ENCODE measurements at places on chromosomes 4 and X.

DNA sequence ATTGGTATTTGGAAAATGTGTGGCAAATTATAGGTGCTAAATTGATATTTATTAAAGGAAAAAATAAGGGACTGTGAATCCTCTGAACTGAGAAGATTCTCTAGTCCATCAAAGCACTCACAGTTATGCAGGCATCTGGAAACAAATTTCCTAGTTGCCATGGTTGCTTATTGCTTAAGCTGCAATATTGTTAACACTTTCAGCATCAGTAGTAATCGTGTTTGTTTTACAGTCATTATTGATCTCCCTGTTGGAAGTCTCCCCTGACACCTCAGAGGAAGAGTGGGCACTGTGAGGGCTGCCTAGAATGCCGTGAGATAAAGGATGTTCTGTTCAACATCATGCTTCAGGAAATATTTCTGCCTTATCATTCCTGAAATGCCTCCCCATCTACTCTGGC lies 2004.3 kb upstream of the ADGRL3 start:
- no peak overlapping the region for H3K4me3 ChIP-seq
- H3K27me3 ChIP-seq, result no peaks in the 10 kb centered on the region
- no peak for DNase-seq
- no peaks in the 10 kb centered on the region for H3K4me1 ChIP-seq
- no peaks in the 10 kb centered on the region for H3K36me3 ChIP-seq

- no peaks in the 10 kb centered on the region for H3K36me3 ChIP-seq
- H3K27ac ChIP-seq, result no peak overlapping the region
- H3K4me3 ChIP-seq, result no peak overlapping the region
- H3K4me1 ChIP-seq, result no peaks in the 10 kb centered on the region
- no peaks in the 10 kb centered on the region for H3K27me3 ChIP-seq
Observed at GRCh38 chrX:43589735-43590134, 66.4 kb upstream of the MAOA start.

GRCh38 chrX:110414273-110414672 lies 55.6 kb downstream of the RTL9 start:
- H3K27me3 ChIP-seq, result peaks cover 4% of the 10 kb centered on the region
- DNase-seq, result no peak
- no peaks in the 10 kb centered on the region for H3K36me3 ChIP-seq
- no peak overlapping the region for H3K27ac ChIP-seq
- H3K4me1 ChIP-seq, result peaks cover 24% of the 10 kb centered on the region

DNA sequence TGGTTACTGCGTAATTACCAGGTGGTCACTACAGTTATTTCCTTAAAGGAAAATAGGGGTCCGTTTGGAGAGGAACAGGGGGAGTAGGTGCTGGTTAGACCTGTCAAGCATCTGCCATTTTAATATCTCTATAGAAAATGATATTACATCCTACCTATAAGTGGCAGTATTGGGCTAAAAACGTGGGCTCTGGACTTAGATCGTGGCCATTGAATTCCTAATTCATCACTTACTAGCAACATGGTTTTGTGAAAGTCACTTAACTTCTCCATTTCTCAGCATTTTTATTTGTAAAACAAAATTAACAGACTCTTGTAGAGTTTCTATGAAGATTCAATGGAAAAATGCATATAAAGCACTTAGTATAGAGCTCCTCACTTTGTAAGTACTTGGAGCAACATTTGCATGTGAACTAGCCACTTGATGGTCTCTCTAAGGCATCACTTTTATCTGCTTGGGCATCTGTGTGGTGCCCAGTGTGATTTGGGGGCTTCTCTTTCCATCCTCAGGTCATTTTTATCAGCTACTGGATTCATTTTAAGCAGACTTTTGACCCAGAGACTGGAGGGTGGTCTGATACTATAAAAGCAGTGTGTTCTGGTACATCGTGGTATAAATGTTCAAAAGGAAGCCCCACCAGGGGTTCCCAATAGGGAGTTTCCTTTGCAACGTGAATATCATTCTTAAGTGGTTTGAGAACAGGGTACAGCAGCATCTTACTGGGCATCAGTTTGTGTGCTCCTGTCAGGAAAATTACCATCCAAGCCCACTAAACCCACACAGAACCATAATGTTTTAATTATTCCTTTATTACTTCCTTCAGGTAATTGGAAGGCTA lies 42.7 kb upstream of the RASSF6 start:
- 0 out of 2 replicates have a peak, but pooled peaks cover 2% of the 10 kb centered on the region for H3K36me3 ChIP-seq
- H3K27ac ChIP-seq, result no peak overlapping the region
- H3K4me1 ChIP-seq, result peaks cover 19% of the 10 kb centered on the region
- H3K4me3 ChIP-seq, result no peak overlapping the region

DNA sequence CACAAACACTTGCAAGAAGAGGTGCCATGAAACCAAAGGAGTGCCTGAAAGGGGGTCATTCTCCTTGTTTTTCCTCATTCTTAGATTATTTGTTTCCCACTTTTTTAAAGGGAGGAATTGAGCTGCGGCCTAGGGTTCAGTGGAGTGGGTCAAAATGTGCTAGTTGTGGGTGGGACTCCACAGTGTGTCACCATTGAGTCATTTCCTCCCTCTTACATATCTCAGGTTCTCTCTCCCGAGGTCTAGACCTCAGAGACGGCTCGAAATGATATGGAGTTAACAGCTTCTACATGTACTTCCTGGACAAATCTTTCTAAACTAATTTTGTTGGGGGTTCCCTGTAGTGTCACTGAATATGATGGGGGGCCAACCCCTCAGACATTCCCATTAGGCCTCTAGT lies 328.4 kb upstream of the SPANXN1 start:
- H3K27me3 ChIP-seq, result no peaks in the 10 kb centered on the region
- no peaks in the 10 kb centered on the region for H3K4me1 ChIP-seq
- H3K36me3 ChIP-seq, result peaks cover 13% of the 10 kb centered on the region
- DNase-seq, result no peak

DNA sequence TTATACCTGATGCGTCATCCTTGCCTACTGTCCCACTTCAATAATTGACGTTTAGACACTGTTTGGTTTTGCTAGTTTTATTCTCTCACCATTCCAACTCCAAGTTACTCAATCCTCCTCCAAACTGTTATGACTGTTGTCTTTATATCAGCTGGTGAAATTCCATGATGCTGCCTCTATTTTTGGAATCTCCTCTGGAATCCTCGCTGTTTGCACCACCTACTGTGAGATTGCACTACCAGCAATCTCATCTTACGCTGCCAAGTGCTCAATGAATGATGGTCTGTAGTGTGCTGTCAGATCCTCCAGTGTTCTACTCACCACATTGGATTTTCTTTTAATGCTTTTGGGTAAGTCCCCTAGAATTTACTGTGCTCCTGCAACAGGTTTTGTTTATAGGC lies 13.2 kb upstream of the PCDH18 start:
- peaks cover 11% of the 10 kb centered on the region for H3K27me3 ChIP-seq
- no peak for DNase-seq
- no peak overlapping the region for H3K27ac ChIP-seq

Measured in WTC11 (cell line).